NCI-H1436 treated with DMSO at 0.1 percent for 48 hours (cell line): ENCODE measurements at places on chromosomes 6 and 20.

GRCh38 chr6:24910961-24911725, 24.6 kb downstream of the RIPOR2 start:
- no peak for DNase-seq

GRCh38 chr20:56420028-56420427, 8.0 kb downstream of the CASS4 start:
- no peak for DNase-seq

- DNase-seq = no peak
Observed at GRCh38 chr6:30893001-30893591, 8.8 kb downstream of the DDR1 start.

GRCh38 chr6:138421608-138422007, 17.6 kb downstream of the HEBP2 start:
- DNase-seq = no peak
